Natural killer cell (primary cell): ENCODE measurements at places on chromosomes 7 and 10.
A peak's percentile ranks its signal among the peaks of the same experiment; 100 is the strongest.

- DNase-seq = no peak
These were observed 404.2 kb upstream of the FOXK1 start for GRCh38 chr7:4277936-4278335.

DNA sequence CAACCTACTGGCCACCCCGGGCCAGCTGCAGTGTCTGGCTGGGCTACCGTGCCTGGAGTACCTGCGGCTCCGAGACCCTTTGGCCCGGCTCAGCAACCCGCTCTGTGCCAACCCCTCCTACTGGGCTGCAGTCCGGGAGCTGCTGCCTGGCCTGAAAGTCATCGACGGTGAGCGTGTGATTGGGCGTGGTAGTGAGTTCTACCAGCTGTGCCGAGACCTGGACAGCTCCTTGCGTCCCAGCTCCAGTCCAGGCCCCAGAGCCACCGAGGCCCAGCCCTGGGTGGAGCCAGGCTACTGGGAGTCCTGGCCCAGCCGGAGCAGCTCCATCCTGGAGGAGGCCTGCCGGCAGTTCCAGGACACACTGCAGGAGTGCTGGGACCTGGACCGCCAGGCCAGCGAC, 4.2 kb downstream of the RARRES2 start:
- DNase-seq = no peak

DNA sequence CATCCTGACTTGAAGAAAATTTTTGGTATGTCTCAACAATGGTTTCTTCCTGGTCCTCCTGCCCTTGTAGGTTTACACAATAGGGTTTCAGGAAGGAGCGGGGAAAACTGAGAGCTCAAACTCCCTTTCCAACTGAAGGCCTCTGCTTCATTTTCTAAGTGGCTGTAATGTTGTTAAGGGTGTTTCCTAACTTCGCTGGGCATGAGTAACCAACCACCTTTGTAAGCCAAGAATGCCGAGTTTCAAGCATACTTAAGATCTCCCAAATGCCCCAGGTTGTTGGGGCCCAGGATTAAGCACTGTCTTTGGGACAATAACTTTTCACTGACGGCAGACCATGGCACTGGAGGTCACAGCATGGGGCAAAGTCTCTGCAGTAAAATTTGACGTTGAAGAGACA, 33.6 kb upstream of the DRGX start:
- no peak for DNase-seq

DNA sequence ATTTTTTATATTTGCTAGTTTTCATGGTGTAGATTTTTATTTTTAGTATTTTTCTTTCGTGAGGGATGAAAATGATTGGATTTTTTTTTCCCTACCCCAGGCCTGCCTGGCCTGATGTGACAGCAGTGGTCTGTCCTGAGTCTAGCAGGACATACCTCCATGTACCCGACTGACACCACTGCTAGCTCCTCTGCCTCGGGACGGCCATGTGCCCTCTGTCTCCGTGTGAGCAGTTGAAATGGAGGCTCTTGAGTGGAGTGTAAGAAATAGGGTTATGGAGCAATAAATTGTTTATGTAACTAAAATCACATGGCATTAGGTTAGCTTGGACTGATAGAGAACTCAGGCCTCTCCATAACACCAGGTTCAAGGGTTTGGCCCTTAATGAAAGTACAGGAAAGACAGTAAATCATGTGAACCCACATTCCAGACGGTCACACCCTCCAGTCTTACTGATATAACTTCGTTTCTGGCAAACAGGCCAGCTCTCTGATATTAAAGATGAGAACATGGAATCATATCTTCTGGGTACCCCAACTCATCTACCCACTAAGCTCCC, 734.1 kb downstream of the KCNMA1 start:
- no peak for DNase-seq

- DNase-seq = no peak
These were observed 93.1 kb downstream of the CDK14 start for GRCh38 chr7:90689260-90689659.

DNA sequence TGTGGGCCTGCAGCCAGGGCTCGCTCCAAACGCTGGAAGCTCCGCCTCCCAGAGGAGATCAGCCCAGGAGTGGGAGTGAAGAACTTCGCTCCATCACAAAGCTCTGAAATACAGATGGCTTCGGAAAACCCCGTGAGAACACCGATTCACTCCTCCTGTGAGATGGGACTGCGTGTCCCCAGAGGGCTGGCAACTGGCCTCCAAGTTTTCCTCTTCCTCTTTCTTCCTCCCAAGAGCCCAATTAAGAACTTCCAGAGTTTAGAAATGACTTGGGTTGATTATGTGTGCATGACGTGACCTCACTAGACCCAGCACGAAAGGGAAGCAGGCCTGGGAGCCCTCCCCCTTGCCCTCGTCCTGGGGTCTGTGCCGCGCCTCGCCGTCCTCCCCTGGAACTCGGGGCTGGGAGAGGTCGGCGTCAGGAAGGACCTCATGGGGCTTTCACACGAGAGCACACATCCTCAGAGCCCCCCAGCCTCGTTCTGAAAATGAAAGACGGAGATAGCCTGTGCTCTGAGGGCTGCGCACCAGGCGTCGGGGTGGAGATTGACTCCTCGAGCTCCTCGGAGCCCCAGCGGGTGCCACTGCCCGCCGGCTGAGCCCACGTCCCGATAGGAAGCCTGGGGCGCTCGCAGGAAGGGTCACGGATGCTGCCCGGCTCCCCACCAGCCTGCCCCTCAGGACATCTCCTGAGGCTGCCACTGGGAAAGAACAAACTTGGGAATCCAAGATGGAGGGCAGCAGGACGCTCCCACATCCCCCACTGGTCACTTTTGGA, 37.8 kb downstream of the PTPRN2 start:
- no peak for DNase-seq

DNA sequence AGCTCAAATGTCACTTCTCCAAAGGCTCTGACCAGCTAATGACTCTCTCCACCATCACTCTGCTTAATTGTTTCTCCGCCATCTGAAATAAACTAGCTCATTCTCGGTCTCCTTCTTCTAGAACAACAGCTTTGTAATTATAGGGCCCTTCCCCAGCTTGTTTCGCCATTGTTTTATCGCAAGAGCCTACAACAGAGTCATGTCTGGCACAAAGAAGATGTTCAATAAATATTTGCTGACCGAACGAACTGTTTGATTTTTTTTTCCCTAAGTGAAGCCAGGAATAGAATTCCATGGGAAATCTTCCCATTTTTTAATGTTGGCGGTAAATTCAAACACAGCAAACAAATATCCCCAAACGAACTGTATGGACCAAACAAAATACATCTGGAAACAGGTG, 63.8 kb upstream of the NMT2 start:
- DNase-seq = no peak

DNA sequence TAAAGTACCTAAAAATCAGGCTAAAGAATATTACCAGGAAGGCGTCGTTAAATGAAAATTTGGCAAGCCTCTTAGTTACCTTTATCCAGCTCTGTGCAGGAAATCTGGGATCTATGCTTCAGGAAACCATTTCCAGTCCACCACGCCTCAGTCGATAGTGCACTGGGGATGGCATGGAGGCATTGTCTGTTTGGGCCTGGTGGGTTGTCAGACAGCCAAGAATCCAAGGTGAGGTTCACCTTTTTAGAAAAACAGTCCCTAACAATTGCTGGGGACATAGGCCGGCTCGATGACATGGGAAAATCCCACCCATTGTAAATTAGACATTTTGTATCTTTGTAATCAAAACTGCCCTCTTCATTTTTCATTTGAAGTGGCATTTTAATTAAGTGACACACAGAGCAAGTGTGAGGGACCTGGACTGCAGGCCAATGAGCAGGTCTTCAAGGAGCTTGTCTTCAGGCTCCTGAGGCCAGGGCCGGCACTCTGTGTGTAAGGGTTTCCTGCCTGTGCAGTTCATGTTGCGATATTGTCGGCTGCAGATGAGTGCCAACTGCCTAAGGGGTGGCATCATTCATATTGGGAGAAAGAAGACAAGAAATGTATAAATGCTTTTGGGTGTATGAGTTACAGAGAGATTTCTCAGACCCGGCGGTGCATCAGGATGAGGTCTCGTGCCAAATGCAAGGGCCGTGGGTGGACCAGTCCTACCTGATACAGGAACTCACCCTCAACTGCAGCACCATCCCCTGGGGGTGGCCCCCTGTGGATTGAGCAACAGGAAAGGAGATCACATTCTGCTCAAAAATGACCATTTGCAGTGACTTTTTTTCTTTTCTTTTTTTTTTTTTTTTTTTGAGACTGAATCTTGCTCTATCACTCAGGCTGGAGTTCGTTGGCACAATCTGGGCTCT, 80.8 kb downstream of the PTPRE start:
- DNase-seq = no peak

DNA sequence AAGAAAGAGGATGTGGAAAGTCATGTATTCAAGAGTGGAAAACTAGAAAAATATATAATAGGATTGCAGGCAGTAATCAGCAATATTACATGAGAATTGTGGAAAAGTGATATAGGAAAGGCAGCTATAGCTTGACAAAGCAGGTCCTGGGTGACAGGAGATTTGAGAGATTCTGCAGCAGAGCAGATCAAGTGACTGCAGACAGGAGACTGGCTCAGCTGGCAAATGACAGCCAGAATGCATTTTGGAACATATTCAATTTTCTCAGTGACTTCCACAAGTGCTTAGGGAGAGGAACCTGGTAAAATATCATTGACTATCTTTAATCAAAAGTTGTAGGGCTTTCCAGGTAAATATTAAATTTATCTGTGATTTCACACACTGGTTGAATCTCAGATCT, 260.5 kb upstream of the CACNA2D1 start:
- no peak for DNase-seq

DNA sequence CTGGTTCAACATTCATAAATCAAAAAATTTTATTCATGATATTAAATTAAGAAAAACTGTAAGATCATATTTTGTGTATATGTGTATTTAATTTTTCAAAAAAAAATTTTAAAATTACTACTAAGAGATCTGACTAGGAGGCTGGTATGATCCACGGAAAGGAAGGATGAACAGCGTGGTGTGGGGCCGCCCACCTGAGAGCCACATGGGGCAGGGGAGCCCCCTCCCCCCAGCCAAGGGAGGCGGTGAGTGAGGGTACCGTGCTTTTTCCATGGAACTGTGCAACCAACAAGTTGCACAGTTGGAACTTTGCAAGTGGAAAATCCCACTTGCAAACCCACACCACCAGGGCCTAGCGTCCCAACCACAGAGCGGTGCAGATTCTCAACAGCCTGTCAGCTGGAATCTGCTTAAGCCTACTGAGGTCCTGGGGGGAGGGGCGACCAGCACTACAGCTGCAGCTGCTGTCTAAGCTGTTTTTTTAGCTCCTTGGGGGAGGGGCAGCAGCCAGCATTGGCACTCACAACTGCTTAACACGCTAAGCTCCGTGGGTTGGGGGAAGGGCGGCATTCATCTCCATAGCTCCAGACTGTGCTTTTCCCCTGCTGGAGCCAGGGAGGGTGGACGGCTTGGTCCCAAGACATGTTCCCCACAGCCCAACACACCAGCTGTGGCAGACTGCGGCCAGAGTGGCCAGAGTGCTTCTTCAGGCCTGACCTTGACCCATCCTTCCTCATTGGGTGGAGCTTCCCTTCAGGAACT, 94.2 kb upstream of the IGFBP3 start:
- DNase-seq = no peak

GRCh38 chr7:83672157-83672556, 23.2 kb upstream of the SEMA3E start:
- DNase-seq = no peak

GRCh38 chr7:32774541-32774951, 117.0 kb downstream of the KBTBD2 start:
- DNase-seq = no peak

- DNase-seq = no peak
These were observed 133.9 kb downstream of the C10orf105 start for GRCh38 chr10:71585564-71586290.

DNA sequence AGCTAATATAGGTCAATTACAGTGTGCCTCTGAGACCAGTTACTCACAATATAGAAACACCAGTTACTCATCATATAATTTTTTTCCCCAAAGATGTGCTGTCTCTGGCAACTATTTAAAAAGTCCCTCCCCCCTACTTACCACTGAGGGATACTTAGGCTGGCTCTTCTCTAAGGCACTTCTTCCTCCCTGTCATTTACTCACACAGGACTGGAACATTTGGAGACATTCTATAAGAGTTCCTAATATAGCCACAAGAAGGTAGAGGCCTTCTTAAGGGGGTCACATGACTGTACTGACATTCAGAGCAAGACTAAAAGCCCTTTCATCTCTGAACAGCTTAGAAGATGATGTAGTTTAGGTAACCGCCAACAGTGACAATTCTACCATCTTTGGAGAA, 44.4 kb upstream of the SLIT1 start:
- DNase-seq = no peak

- DNase-seq = no peak
These were observed 33.5 kb upstream of the AUTS2 start for GRCh38 chr7:69564454-69565417.

DNA sequence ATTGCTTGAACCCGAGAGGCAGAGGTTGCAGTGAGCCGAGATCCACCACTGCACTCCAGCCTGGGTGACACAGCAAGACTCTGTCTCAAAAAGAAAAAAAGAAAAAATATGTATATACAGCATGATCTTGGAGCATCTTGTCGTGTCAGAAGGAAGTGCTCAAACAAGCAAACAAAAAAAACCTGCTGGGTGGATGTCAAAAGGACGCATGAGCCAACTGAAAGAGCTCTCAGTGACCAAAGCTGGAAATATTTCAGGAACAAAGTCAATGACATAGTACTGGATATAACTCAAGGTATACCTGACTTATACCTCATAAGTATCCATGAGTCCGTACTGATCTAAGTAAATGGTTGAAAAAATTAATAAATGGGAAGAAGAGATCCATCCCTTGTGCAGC, 94.6 kb upstream of the ANLN start:
- no peak for DNase-seq

DNA sequence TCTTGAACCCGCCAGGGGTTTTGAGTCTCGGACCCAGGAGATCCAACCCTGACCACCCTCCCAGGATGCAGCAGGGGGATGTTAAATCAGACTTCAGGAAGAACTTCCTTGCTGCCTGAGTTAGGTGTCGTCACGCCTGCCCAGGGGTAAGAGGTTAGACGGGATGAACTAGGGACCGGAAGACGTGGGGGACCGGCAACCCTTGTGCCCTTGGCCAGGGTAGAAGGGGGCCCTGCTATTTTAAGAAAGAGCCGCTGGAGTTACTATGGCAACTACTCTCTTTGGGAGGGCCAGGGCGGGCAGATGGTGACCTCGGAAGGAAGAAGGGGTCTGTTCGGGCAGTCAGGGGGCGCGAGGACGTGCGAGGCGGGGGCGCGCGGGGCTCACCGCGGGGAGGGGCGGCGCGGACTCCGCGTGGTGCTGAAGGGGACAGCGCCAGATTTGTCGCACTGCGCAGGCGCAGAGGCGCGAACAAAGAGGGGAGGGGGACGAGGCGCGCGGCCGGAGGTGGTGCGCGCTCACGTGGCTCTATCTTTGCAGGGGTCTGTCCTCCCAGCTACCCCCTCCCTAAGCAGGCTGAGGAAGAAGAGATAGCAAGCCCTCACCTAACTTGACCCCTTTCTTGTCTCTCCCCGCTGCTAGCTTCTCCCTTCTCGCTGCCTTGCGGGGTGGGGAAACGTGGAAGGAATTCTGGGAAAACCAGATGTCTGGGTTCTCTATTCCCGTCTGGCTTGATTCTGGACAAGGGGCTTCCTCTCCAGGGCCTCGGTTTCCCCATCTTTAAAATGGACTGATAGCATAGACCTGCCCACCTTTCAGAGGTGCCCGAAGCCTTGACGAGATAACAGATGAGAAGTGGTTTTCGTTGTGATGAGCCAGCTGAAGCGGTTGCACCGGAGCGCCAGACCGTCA, 940 bp upstream of the PSD start:
- peak; percentile 72 for DNase-seq
